ENCODE measurements at places on chromosomes 2 and 18. TPM values are rescaled to one million over a fixed set of nuclear protein-coding genes. Genes with fewer than 3 reads are reported as not detected.

DNA sequence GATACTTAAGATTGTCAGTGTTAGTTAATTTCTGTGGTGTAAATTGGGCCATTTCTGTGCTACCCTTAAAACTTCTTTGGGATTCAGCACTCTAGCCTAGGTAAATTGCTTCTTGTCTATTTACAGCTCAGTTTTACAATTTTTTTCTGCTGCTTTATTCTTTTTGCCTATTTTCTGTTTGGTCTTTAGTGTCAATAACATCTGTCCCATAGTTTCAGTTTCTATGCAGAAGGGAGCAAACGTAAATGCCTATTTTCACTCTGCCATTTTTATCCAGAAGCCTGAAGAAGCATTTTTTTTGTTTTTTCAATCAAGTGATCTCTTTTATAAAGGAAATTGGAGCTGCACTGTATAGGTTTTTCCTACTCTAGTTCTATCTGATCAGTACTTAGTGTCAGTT lies 564.9 kb upstream of the MEX3C start:
- DNase-seq, result no peak
- H3K4me3 ChIP-seq, result no peak overlapping the region
- no peaks in the 10 kb centered on the region for H3K36me3 ChIP-seq
- H3K27me3 ChIP-seq, result no peaks in the 10 kb centered on the region
- H3K27ac ChIP-seq, result no peak overlapping the region

- peaks cover 21% of the 10 kb centered on the region for H3K4me1 ChIP-seq
- H3K27me3 ChIP-seq, result peaks cover 7% of the 10 kb centered on the region
- peak overlapping the region; percentile 74 for H3K27ac ChIP-seq
- H3K36me3 ChIP-seq, result no peaks in the 10 kb centered on the region
- no peak overlapping the region for H3K4me3 ChIP-seq
These were observed 5.0 kb downstream of the NT5DC4 start for GRCh38 chr2:112725545-112726457.

- no peak overlapping the region for H3K27ac ChIP-seq
- no peak overlapping the region for H3K4me3 ChIP-seq
- H3K27me3 ChIP-seq, result no peaks in the 10 kb centered on the region
- H3K36me3 ChIP-seq, result peaks cover 9% of the 10 kb centered on the region
- no peak for DNase-seq
These were observed 16.9 kb downstream of the KLHL41 start for GRCh38 chr2:169526451-169526850.

GRCh38 chr18:51461956-51462355 lies 264.5 kb upstream of the MEX3C start:
- H3K27ac ChIP-seq, result no peak overlapping the region
- no peaks in the 10 kb centered on the region for H3K4me1 ChIP-seq
- H3K4me3 ChIP-seq, result no peak overlapping the region
- H3K27me3 ChIP-seq, result peaks cover 5% of the 10 kb centered on the region

DNA sequence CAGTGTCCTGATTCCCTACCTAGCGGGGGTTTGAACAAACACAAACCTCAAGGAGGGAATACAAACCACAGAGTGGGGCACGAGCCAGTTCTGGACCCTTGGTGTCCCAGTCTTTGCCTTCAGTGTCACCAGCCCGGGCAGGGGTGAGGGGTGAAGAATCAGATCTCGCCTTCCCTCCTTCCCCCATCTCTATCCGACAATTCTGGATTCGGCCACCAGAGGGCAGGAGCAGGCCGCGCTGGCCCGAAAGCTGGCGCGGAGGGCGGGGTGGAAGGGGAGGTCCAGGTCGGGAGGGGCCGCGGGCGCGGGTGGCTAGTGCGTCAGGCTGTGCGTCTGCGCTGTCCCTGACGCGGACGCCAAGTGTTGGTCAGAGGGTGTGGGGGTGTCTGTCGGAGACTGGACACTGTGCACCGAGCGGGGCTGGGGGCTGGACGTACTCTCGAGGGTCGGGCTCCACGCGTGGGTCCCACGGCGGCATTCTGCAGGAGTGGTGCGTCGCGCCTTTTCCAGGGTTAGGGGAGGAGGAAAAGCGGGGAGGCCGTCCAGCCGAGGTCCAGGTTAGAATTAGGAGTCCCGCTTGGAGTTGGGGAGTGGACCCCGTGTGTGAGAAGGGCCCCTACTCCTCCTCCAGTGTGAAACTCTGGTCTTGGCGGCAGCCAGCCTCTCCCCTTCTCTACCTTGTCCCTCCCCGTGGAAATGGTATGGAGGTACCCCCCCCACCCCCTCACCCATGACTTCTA lies 2.9 kb upstream of the CRYBA2 start:
- H3K27ac ChIP-seq, result no peak overlapping the region
- peaks cover 81% of the 10 kb centered on the region for H3K27me3 ChIP-seq
- H3K36me3 ChIP-seq, result no peaks in the 10 kb centered on the region
- peaks cover 2% of the 10 kb centered on the region for H3K4me1 ChIP-seq
- no peak overlapping the region for H3K4me3 ChIP-seq

- H3K4me1 ChIP-seq, result peaks cover 18% of the 10 kb centered on the region
- peak; percentile 24 for DNase-seq
- H3K27me3 ChIP-seq, result peaks cover 17% of the 10 kb centered on the region
- peaks cover 3% of the 10 kb centered on the region for H3K36me3 ChIP-seq
- H3K4me3 ChIP-seq, result peak overlapping the region; percentile 66
These were observed 800 bp downstream of the IL1RL2 start for GRCh38 chr2:102187496-102188150.

GRCh38 chr18:53735526-53735925 lies 488.9 kb downstream of the MBD2 start:
- H3K4me1 ChIP-seq, result no peaks in the 10 kb centered on the region
- DNase-seq, result no peak
- H3K27ac ChIP-seq, result no peak overlapping the region

GRCh38 chr2:199378948-199379650 lies 78.6 kb downstream of the SATB2 start:
- no peak overlapping the region for H3K4me3 ChIP-seq
- no peak for DNase-seq
- H3K4me1 ChIP-seq, result no peaks in the 10 kb centered on the region
- no peak overlapping the region for H3K27ac ChIP-seq
- H3K36me3 ChIP-seq, result no peaks in the 10 kb centered on the region

The FEV gene
- total RNA-seq, result not detected

The UGT1A9 gene
- not detected for total RNA-seq

The DTNA gene
- total RNA-seq, result not detected
